HEK293T (cell line): ENCODE measurements at places on chromosomes 11 and 22.

GRCh38 chr11:85540635-85541205 lies 86.4 kb downstream of the DLG2 start:
- DNase-seq: no peak

- DNase-seq: no peak
Measured at GRCh38 chr11:76047231-76047630, 159.1 kb downstream of the WNT11 start.

DNA sequence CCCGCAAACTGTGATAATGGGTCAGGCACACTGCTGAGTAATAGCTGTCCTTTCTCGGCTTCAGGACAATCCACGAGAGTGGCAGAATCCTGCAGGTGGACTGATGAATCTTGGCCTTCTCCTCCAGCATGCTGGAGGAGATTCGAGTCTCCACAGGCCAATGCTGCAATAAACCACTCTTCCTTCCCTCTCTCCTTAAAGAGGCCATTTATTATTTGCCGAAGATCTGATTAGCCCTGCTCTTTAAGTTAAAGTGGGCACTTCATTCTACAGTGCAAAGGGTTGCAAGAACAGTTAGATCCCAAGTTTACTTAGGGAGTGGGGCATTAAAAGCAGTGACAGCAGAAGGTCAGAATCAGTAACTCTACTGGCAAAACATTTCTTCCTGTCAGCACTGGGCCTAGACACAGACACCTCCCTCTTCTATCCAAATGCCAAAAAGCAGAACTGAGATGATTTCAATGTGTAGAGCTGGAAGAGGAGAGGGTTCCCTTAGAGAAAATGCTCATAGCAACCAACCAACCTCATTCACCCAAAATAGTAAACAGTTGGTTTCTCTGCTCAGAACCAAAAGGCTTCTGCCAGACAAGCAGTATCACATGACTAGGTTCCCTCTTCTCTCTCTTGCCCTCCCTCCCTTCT lies 121.7 kb downstream of the SGSM3 start:
- no peak for DNase-seq

DNA sequence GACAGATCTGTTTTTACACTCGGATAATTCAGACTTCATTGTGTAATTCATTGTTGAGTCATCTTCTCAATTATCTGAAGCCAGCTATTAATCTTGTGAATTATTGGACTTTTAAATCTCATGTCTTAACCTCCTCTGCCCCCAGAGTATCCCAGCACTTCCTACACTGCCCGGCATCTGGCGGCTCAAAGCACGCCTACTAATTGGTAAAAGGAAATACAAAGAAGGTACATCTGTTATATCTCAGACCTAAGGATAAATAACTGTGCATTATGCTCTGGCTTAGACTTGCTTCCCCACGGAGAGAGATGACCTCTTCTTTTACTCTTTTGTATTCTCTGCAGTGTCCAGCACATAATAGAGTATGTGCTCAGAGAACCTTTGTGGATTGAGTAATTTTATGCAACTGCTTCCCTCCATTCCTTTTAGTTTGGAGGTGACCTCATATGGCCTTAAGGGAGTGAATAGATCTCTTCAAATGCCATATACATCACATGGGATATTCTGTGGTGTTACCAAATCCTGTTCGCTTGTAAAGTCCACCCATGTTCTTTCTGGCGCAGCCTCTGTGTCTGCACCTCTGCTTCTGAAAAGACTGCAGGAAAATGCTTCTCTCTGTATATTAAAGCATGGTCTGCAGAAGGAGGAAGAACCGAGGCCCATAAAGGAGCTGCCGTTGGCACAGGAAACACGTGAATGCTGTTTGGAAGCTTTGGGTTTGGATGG lies 125.6 kb upstream of the SORL1-AS1 start:
- no peak for DNase-seq

GRCh38 chr11:115897707-115898106 lies 393.5 kb upstream of the CADM1 start:
- DNase-seq: no peak

DNA sequence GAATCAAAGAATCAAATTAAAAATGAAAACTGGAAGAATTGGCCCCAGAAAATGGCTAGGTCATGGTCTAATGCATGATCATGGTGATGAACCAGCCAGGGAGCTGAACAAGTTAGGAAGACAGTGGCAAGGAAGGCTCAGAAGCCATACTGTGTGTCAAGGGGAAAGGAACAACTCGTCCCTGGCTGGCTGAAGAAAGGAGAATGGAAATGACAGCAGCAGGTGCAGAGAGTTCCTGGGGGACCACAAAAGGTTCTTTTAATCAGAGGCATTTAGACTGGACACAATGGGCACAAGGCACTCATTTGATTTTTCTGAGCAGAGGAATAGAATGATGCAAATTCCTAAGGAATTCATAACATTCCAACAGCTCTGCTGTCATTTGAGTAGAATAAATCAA lies 209.9 kb downstream of the LARGE1 start:
- DNase-seq: no peak

GRCh38 chr11:102794382-102794781 lies 3.6 kb downstream of the MMP1 start:
- DNase-seq: peak; percentile 53

- no peak for DNase-seq
Measured at GRCh38 chr11:11521306-11522002, 100.4 kb downstream of the GALNT18 start.

GRCh38 chr11:35426351-35426750 lies 7.0 kb upstream of the SLC1A2 start:
- no peak for DNase-seq

- peak; percentile 26 for DNase-seq
Measured at GRCh38 chr11:128776424-128777284, 82.8 kb downstream of the FLI1 start.

DNA sequence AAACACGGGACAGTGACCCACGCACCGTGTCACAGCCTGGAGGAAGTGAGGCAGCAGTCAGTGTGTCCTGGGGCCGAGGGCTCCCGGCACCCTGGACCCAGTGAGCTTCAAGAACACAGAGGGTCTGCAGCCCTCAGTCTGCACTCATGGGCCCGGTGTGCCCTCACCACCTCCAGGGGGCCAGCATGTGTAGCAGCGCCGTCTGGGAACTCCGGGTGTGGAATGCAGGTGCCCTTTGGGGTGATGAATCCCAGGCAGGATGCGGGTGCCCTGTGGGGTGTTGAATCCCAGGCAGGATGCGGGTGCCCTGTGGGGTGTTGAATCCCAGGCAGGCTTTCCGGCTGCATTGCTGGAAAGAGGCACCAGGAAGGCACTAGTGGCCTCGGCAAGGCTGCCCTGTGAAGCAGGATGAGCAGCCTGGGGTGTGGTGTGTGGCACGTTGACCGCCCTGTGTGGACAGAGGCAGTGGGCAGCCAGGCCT lies 1399.9 kb downstream of the BRD1 start:
- no peak for DNase-seq
